Activated T-helper 2 cell treated with anti-CD3 and anti-CD28 coated beads, Interferon-gamma antibody, Interleukin-2, Interleukin-4, amounts not matched to agents 10 μg/mL and 5 μg/mL and 100 μg/mL, durations not matched to agents 14 hours and 24 hours and 36 hours (primary cell): ENCODE measurements at places on chromosomes 4 and X.
A peak's percentile ranks its signal among the peaks of the same experiment; 100 is the strongest.

GRCh38 chrX:20545538-20545937 lies 278.8 kb upstream of the RPS6KA3 start:
- no peak for DNase-seq

GRCh38 chr4:149214301-149214700 lies 601.3 kb downstream of the IQCM start:
- DNase-seq: no peak

DNA sequence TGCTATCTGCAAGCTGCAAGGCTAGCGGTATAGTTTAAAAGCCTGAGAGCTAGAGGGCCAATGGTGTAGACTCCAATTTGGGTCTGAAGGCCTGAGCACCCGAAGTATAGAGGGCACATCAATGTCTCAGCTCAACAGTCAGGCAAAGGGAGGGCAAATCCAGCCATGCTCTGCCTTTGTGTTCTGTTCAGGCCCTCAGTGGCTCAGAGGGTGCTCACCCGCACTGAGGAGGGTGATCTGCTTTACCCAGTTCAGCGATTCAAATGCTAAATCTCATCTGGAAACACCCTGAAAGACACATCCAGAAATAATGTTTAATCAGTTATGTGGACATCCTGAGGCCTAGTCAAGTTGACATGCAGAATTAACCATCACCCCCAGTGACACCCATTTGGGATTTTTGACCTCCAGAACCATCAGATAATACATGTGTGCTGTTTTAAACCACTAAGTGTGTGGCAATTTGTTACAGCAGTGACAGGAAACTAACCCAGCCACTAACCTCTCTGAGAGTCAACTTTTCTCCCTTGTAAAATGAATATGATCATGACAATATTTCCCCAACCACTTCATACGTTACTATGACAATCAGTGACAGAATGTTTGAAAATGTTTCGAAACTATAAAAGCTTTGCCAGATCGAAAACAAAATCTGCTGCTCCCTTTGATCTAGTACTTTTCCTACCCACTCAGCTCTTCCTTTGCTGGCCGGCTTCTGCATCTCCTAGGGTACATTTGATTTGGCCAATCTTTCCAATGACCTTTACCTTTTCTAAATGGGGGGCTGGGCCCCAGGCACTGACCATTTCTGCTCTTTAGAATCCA lies 8.4 kb upstream of the TBL1X start:
- DNase-seq: peak; percentile 27

DNA sequence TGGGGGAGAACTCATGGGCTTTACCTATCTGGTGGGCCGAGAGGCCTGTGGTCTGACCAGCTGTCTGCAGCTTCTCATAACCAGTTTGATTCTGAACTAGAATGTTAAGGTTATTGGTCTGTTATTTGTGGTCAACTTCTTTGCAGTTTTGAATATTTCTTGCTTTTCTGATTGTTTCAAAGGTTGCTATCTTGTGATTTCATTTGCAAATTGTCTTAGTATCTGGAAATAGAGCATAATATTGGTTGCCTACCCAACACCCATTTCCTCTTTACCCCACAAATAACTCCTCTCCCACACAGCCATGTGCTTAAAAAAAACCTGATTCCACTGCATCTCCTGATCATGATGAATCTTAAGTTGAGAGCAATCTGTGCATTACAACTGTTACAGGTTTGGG lies 39.1 kb upstream of the BMP2K start:
- no peak for DNase-seq

- DNase-seq: no peak
Measured at GRCh38 chrX:28273736-28274135, 292.5 kb upstream of the DCAF8L1 start.

DNA sequence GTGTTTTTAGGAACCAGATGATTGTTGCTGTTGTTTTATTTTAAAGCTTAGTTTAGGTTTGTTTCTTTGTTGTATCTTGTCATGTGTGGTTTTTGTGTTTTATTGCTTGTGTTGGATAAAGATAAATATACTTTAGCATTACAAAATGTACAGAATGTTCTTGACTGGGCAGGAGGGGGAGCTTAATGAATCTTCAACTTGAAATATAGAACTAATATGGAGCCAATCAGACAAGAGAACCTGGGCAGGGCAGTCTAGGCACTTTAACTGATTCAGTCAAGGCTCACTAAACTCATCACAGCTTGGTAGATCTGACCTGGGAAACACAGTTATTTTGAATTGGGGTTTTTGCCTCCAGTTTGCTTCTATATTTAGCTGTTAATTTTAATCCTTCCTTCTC lies 304.2 kb downstream of the ARHGAP24 start:
- no peak for DNase-seq

DNA sequence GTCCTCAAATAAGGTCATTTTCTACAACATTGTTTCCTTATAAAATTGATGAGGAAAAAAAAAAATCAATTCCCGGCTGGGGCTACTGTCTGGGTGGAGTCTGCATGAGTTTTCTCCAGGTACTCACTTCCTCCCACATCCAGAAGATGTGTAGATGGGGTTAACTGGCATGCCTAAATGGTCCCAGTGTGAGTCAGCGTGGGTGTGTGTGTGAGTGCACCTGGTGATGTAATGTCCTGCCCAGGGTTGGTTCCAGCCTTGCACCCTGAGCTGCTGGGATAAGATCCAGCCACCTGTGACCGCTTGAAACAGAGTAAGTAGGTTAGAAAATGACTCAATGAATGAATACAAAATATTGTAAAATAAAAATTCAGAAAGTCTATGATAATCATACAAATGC lies 11.1 kb downstream of the USP26 start:
- DNase-seq: no peak

DNA sequence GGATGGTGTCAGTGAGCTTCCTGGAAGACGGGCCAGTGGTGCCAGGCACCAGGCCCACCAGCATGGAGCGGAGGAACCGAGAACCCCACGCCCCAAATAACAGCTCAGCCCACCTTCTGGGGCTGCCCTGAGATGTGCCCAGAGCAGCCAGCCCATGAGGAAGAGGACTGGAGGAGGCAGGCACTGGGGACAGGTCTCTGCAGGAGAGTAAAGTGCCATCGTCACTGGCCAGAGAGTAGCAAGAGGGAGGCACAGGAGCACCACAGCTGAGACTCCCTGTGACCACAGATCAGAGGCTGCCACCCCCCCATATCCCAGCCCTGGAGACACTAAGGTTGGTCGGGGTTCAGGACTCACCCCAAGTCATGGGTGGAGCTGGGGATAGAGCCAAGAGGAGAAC lies 63.0 kb downstream of the PPP2R2C start:
- DNase-seq: no peak

DNA sequence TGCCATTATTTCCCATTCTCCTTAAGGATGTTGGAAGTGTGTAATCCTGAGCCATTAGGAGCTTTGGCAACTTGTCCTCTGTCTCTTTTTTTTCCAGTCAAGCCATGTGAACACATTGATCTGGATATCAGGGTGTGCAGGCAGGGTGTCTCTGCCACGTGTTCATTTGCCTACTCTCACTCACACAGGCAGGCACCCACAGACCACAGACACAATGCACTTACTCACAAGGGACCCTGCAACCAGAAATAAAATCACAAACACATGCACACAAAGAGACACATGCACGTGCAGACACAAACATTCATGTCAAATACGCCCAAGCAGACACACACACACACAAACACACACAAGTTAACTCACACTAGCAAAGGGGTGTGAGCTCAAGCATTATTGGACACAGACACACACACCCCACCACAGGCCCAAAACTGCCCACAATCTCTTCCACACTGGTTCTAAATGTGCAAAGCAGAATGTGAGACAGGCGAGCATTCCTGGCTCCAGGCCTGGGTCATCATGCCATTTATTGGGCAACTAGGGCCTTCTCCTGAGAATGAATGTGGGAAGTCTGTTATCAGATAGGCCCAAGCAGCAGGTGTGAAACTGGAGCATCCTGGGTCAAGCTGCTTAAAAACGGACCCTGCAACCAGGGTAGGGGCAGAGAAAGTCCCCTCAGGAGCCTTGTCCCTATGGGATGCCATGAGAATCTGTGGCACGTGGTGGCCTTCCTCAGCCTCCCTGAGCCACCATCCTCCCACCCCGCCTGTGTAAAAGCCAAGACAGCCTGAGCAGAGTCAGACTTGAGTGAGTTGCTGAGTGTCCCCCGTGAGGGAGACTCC lies 63.4 kb downstream of the NBDY start:
- DNase-seq: no peak

DNA sequence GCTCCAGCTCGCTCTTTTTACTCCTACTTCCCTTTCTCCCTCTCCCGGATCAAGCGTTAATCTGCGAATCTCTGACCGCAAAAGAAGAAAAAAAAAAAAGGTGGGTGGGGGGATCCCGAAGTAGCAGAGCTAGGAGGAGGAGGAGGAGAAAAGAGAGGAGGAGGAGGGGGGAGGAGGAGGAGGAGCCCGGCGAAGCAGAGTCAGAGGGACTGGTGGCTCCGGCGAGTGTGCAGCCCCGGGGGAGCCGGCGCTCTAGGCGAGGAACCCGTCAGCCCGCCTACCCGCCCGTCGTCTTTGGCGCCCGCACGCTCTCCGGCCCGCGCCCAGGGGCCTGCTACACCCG lies at the start of gene NHSL2:
NHSL2 (plus strand) TSS at position 203 of the 343 bp plus-strand sequence.
- no peak for DNase-seq

DNA sequence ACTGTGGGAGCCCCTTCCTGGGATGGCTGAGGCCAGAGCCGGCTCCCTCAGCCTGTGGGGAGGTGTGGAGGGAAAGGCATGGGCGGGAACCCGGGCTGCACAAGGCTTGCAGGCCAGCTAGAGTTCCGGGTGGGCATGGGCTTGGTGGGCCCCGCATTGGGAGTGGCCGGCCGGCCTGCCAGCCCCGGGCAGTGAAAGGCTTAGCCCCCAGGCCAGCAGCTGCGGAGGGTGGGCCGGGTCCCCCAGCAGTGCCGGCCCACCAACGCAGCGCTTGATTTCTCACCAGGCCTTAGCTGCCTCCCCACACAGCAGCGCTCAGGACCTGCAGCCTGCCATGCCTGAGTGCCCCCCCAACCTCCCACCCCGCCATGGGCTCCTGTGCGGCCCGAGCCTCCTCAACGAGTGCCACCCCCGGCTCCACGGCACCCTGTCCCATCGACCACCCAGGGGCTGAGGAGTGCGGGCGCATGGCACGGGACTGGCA lies 78.0 kb downstream of the COX7B2 start:
- no peak for DNase-seq

- DNase-seq: no peak
Measured at GRCh38 chr4:172495769-172496168, 672.8 kb upstream of the GALNT7 start.

DNA sequence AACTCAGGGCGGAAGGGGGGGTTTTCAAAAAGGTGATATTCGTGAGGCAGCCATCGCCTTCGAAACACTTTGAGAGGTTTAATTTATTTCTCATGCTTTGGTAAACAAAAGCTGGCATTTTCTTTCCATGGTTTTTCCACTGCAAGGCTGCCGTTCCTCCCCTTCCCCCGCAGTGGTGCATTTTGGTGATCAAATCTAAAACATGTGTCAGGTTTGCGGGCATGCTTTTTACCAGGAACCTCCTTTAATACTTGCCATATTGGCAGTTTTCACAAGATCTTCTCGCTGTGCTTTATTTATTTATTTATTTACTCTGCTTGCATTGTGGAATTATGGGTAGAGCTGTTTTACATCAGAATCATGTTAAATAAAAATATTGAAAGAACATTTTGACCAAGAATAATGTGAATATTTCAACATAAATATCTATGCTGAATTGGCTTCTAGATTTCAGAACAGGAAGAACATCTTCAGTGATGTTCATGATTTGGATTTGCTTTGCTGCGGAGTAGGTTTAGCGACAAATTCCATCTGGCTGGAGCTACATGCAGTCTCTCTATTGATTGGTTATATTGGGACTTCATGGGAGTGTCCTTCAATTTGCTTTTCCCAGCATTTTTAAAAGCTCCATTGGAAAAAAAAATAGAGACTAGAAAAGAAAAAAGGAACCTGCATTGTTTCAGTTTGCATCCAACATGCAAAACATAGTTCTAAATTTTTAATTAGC lies 54.4 kb downstream of the STOX2 start:
- DNase-seq: no peak

- DNase-seq: no peak
Measured at GRCh38 chr4:38020386-38020785, 60.2 kb downstream of the PTTG2 start.

GRCh38 chr4:102809190-102809589 lies 18.2 kb downstream of the UBE2D3 start:
- no peak for DNase-seq

- no peak for DNase-seq
Measured at GRCh38 chr4:188578657-188579056, 439.4 kb downstream of the TRIML1 start.

DNA sequence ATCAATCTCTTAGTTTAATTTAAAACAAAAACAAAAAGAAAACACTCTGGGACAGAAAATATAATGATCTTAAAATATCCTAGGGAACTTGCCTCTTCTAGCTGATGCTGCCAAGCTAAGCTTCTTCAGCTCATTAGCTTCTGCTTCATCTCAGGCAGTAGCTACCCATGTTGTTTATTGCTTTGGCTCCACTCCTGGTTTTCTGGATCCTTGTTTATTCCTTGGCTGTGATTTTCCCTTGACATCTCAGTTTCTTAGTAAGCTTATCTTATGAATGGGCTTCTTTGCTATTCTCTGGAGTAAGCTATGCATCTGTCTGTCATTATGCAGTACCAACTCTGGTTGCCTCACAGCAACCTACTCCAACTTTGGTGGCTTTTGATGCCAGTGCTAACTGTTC lies 5.1 kb upstream of the MTHFD2L start:
- DNase-seq: no peak

DNA sequence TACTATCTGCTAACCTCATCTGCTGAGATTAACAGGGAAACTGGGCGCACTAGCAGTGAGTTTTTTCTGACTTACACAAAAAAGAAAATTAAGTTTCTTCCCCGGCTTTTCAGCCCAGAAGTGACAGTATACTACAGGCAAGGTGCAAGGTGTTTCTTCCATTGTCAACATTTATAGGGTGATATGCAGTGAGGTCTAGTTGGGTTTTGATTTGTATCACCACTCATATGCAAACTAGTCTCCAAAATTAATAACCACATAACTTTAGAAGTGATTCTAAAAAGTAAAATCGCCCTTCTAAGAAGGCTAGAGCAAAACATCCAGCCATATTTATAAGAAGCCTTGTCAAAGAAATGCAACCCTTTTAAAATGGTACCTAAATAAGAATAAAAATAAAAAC lies 640.1 kb downstream of the ARAP2 start:
- DNase-seq: no peak

DNA sequence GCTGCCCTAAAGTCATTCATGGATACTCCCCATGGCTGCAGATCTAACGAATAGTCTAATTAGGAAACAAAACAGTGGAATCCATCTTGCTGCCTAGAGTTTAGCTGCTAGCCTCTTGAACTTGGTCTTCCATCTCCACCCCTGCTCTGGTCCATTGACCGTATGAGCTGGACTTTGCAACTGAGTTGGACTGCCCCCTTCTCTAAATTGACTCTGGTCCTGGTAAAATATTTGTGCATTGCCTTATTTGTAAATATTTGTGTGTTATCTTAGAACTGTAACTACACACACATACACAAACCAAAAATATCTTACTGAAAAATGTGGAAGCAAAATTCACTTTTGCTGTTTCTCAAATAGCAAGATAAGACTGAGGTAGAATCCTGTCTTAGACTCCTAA lies 181.3 kb downstream of the NWD2 start:
- no peak for DNase-seq
